ENCODE measurements at places on chromosomes 3 and 15.

DNA sequence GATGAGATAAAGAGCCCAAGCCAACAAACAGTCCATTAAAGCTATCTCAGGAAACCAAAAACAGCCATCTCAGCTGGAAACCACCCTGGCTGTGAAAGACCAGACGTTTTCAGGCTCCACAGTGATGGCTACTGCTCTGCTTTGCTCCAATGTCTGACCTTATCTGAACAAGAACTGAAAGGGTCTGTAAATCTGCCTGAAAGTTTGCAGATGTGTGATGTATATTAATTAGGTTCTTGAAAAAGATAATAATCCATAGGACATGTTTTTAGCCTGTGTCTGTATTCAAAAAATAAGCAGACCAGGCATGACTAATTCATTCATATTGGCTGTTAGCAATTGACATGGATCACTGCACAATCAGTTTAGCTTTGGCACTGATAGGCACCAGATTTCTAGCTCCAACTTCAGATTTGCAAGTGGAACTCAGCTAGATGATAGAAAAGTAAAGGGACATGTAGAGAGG, 611.4 kb upstream of the NAALADL2 start:
- no peak for DNase-seq

DNA sequence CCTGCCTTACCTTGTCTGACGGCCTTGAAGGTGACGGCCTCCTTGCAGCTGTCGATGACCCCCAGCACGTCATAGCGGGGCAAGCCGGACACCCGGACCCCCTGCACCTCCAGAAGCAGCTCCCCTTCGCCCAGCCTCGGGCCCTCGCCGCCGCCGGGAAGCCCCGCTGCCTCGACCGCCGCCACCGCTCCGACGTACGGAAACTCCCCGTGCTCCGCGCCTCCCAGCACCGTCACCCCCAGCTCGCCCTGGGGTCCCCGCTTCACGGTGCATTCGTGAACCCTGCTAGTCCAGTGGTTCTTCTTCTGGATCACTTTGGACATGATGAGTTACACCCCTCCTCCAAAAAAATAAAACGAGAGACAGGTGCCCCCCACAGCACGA, 740 bp downstream of the MAGI1 start:
- no peak for DNase-seq

- DNase-seq, result no peak
Measured at GRCh38 chr3:45125550-45126026, 20.6 kb downstream of the CDCP1 start.

GRCh38 chr3:2568929-2569328, 470.3 kb downstream of the CNTN4 start:
- DNase-seq, result no peak

DNA sequence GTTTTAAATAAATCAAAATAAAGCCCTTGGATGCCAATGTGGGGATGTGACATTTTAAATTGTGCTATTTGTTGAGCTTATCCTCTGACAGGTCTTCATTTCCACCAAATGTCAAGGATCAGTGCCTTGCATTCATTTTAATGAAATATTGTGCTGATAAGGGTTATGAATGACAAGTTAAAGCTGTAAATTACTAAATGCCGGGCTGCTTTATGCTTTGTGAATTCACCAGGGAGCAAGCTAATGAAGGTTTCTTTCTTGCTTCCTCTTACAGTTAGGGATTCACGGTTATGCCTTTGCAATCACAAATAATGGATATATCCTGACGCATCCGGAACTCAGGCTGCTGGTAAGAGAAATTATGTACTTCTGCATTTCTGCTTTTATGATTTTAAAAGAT, 81.7 kb downstream of the LRTM1 start:
- no peak for DNase-seq

Data from suppressor macrophage treated with lipopolysaccharide for 4 hours (primary cell).